Bronchial smooth muscle cell (primary cell): ENCODE measurements at places on chromosomes 3 and 15. TPM values are rescaled to one million over a fixed set of nuclear protein-coding genes. Genes with fewer than 3 reads are reported as not detected.

The CLDN1 gene
- total RNA-seq, result under 0.01 and 0.17 TPM in 2 replicates

The VEPH1 gene
- 24.0 and 30.5 TPM in 2 replicates for total RNA-seq

The ZNF148 gene
- 23.3 and 36.5 TPM in 2 replicates for total RNA-seq

The POC1A gene
- 2.6 and 5.4 TPM in 2 replicates for total RNA-seq

The SLC12A1 gene
- under 0.01 TPM in 1 of 2 replicates, not detected in the other for total RNA-seq

The LIPC gene
- total RNA-seq, result 0.32 and 4.0 TPM in 2 replicates

The MST1R gene
- total RNA-seq, result 0.32 and 0.86 TPM in 2 replicates

The ENTPD3 gene
- total RNA-seq, result under 0.01 and 0.09 TPM in 2 replicates

The LMAN1L gene
- not detected in 2 replicates for total RNA-seq

The SERPINI2 gene
- not detected in 2 replicates for total RNA-seq

The LHFPL4 gene
- total RNA-seq, result under 0.01 TPM in 2 replicates
